ENCODE measurements at places on chromosomes 3 and 15.

GRCh38 chr15:90902840-90903732, at the start of gene MAN2A2:
MAN2A2 (plus strand) TSS chr15:90903302; CDS start chr15:90904208, 906 bp downstream.
- no peak for DNase-seq

DNA sequence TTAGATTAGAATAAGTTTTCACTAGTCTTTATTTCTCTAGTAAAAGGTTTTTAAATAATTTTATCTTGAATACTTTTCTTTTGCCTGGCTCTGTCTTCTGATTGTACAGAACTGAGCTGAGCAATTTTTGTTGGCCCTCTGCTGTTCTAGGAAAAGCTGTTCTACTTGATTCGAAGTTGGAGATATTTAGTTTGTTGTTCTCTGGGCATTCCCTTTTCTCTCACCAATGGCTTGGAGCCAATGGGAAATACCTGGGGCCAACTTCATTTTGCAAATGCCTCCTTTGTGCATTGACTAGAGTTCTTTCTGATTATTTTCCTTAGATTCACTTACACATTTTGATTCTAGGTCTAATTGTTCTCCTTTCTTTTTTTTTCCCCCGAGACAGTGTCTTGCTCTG, 16.5 kb downstream of the ABHD5 start:
- no peak for DNase-seq

DNA sequence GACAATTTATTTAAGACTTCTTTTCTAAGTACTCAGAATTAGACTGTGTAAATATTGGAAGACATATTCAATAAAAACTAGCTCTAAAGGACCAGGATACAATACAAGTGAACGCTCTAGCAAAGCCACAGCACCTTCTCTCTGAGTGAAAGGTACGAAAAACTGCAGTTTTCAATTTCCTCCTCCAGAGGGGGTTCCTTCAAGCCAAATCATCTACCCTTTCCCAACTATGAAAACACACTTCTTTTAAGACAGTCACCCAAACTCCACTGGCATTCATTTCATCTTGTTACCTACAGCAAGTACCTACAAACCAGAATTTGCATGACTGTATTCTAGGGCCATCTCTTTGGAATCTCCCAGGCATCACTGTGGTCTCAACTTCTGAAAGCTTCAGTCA, 165.8 kb downstream of the ERC2 start:
- no peak for DNase-seq

GRCh38 chr15:94282269-94283250, 51.2 kb downstream of the MCTP2 start:
- no peak for DNase-seq

- no peak for DNase-seq
Observed at GRCh38 chr15:101579631-101580163, 72.5 kb downstream of the TM2D3 start.

All from DMS153 (cell line).